ENCODE measurements at places on chromosomes 4 and X.

- DNase-seq = no peak
These were observed 111.6 kb upstream of the CXCL13 start for GRCh38 chr4:77493829-77494551.

DNA sequence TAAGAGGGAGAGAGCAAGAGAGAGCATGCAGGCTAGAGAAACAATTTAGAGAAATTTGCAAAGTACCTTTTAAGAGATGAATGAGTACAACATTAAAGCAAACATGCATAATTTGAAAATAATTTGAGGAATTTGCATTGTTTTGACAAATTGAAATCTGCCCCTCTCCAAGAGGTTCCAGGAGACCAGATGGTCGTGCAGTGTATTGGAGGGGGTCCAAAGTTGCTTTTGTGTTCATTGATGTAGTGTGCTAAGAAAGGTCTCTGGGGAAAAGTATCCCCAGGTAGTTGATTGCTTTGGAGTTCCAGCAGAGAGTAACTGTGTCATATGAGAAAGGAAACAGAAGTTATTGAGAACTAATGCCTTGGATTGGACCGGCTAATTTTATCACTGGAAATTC, 635.0 kb upstream of the TENM3 start:
- DNase-seq = no peak

DNA sequence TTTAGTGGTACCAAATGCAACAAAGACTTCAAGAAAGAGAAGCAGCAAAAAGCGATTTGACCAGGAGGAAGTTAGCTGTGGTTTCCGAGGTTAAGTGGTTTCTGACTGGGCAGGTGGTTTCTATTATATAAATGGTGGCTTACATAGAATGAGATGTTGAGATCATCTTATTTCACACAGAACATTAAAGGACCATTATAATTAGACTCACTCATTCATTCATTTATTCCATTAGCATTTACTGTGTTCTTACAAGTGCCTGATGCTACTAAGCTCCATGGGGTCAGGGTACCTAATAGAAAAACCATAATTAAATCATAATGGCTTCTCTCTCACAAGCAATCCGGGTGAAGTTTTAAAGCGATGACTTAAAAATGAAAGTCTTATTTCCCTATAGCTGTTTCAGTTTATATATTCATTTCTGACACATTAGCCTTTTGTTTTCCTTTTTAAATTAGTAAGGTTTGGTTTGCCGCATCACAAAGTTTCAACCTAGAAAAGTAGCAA, 10.6 kb downstream of the TSPAN6 start:
- DNase-seq = peak; percentile 40

GRCh38 chr4:127400731-127401346, 231.9 kb upstream of the INTU start:
- DNase-seq = peak; percentile 38

- DNase-seq = no peak
These were observed 41.8 kb upstream of the CPLX1 start for GRCh38 chr4:867526-868250.

DNA sequence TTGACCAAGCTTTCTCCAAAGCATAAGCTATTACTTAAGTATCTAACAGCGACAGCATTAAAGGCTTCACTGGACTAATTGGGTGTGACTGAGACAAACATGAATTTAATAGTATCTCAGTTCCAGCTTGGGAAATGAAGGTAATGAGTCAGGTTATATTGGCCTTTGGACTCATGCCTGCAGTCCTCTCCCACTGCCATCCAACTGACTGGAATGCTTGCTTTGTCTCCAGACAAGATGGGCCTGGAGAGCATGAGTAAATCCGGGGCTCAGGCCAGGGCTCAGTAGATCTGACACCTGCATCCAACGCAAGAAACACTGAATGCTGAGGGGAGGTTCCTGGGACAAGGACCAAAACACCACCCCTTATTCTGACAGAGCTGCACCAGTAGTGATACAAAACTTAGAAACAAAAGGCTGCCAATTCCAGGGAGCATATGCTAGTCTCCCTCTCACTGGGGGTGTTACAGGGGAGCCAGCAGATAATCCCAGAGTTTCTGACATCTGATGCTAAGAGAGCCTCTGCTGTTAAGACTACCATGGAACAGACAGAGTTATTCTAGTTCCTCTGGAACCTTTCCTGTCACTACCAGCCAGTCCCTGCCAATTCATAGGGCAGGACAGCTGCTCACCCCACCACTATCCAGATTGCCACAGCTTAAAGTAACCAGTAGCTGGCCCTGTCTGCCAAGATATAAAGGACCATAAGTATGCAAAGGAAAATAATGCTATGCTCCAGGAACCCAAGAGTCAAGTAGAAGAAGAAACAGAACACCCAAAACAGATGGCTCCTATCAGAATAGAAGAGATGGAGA, 293.8 kb downstream of the IQCM start:
- DNase-seq = no peak

DNA sequence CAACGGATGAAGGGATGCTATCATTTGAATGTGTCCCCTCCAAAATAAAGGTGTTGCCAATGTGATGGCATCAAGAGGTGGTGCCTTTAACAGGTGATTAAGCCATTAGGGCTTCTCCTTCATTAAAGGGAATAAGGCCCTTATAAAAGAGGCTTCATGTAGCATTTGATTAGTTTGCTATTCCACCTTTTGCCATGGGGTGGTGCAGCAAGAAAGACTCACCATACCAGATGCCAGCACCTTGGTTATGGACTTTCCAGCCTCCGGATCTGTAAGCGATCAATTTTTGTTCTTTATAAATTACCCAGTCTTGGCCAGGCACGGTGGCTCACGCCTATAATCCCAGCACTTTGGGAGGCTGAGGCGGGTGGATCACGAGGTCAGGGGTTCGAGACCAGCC, 7.9 kb upstream of the SLC25A43 start:
- no peak for DNase-seq

DNA sequence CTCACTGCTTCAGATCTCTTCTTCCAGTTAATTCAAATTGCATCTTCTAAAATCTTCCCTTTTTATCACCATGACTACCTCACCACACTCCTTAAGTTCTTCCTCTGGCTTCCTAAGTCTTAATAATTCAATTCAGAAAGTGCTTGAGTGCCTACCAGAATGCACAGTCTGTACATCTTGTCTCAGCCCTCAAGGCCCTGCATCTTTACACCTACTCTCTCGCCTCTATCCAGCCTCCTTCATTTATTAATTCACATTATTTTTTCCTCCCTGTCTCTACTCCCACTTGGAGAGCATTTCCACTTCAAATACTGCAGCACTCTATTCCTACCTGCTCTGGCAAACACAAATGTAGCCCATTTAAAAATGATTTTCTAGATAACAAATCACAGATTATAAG, 90.5 kb downstream of the MAPK10 start:
- DNase-seq = no peak

DNA sequence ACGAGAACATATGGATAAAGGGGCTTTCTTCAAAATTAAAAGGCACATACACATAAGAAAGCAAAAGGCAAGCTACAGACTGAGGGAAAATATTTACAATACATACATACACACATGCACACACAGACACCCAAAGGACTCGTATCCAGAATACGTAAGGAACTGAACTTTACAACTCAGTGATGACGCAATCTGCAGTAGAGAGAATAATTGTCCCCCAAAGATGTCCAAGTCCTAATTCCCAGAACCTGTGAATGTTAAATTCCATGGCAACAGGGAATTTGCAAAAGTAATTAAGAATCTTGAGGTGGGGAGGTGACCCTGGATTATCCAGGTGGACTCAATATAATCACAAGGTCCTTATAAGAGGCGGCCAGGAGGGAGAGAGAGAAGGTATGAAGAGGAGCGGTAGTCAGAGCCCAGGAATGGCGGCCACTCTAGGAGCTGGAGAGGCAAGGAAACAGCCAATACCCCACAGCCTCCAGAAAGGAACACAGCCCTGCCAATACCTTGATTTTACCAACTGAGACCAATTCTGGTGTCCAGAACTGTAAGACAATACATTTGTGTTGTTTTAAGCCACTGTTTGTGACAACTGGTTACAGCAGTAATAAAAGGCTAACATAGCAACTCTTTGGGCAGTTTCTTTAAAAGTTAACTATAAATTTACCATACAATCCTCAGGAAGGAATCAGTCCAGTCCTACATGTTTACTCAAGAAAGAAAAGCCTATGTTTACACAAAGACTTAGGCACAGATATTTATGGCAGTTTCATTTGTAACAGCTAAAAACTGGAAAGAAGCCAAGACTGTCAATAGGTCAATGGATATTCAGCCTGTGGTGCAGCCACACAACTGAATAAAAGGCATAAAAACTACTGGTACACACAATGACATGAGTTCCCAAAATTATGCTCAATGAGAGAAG, 27.3 kb upstream of the STS start:
- no peak for DNase-seq

DNA sequence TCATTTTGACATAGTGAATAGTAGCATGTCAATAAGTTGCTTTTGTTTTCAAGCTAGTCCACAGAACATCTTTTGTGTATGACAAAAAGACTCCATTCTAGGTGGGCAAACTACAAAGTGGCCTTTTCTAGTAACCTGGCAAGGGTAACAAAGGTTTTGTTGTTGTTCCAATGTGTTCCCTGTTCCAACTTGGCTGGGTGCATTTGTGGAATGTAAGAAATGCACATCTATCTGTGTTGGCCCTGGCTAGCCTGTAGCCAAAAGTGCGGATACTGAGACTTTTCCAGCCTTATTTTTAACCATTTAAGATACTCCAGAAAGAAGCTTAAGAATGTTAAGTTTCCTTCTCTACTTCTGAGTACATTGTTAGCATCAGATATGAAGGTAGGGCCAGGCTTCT, 118.7 kb upstream of the CHRDL1 start:
- no peak for DNase-seq

DNA sequence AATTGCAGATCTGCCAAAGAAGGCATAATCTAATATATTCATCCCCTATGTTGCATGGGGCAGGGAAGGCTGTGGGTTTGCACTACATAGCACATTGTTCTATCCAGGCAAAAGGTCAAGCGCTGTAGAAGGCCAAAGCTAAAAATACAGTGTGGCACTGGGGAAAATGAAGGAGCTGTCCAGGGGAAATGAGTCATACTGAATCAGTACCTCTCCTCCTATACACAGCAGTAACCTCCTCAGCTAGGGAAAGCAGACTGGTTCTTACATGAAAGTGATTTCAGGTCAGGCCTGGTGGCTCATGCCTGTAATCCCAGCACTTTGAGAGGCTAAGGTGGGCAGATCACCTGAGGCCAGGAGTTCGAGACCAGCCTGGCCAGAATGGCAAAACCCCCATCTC, 31.0 kb upstream of the SLC25A4 start:
- DNase-seq = no peak

All from GM20000 (cell line).